Nucleus accumbens (tissue), 56 donors: ENCODE measurements at places on chromosomes 1 and 21.

GRCh38 chr1:223052462-223052861, 90.6 kb downstream of the TLR5 start:
- no peak for DNase-seq

- no peak for DNase-seq
Measured at GRCh38 chr1:20405893-20406604, 80.0 kb downstream of the CAMK2N1 start.

DNA sequence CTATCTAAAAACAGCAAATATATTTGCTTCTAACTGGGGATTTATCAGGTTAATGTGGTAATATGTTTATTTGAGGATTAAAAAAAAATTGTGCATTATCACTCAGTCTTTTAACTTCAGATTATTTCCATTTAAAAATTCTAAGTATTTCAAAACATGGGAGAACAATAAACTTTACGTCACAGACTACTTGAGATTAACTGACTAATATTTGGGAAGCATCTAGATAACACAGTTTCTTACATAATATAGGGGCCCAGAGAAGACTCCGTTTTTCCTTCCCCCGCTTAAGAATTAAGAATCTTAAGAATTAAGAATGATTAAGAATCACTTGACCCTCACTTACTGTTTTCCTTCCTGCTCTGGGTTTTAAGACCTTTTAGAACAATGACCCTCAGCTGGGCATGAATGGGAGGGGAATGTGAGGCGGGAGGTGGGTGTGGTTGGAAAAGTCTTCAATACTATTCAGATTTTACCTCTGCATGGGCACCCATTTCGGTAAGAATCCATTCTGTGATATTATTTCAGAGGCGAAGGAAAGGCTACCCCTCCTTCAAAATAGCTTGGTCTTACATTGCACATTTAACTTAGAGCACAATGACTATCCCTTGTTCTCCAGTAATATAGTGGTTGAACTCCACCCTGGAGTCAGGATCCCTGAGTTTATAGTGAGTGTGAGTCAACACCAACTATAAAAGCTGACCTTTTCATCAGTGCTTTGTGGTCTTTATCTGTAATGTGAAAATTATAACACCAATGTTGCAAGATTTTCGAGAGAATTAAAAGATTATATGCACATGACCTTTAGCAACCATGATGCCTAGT, 821.3 kb downstream of the USP25 start:
- no peak for DNase-seq

DNA sequence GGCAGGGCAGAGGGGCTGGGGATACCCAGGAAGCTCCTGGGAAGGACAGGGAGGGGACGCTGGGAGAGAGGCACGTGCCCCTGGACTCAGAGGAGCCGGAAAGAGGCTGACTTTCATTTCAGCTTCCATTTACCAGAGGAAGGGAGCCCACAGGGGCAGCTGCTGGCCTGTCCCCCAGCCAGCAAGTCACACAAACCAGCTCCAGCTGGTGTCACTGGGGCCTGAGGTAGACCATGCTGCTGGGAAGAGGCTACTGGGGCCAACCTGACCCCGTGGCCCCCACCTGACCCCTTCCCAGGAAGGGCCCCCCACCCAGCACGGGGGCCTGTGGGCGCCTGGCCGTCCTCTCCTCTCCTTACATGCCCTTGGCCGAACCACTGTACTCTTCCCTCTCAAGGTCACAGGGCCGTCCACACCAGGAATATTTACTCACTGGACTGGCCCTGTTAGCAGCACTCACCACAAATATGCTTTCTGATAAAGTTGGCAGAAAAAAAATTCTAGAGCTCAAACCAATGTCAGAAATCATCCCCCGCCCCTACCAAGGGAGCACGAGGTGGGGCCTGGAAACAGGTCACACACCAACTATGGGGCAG, 110.5 kb downstream of the CASZ1 start:
- no peak for DNase-seq

- DNase-seq = no peak
Measured at GRCh38 chr1:56904663-56905397, 50.2 kb downstream of the C8A start.

DNA sequence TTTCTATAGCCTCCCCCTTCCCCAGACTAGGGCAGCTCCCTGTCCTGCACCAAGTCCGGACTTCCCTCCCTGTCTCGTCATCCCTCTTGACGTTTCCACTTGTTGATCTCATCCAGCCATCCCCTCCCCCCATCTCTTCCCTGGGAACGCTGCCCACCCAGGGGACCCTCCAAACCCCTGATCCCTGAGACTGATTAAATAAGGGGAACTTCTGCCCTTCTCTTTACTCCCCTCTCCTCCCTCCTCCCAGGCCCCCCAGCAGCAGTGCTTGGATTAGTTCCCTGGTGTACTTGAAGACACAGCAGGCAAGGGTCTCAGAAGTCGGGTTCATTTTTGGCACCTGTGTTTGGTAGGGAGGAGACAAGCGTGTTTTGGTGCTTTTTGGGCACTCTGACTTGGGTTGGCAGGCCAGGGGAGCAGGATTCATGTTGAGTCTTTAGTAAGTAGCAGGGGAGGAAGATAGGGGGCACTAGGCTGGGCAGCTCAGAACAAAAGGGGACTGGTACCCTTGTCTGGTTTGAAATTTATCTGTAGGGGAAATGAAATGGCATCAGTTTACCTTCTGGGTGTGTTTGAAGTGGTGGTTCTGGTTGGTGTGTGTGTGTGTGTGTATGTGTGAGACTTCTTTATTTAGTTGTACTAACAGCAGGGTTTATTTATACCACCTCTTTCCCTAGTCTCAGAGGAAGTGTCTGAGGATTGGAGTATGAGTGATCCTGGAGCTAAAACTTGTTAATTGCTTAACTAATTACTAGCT, 11.1 kb downstream of the VANGL2 start:
- no peak for DNase-seq

- DNase-seq = no peak
Measured at GRCh38 chr1:246001837-246002230, 505.2 kb downstream of the SMYD3 start.

DNA sequence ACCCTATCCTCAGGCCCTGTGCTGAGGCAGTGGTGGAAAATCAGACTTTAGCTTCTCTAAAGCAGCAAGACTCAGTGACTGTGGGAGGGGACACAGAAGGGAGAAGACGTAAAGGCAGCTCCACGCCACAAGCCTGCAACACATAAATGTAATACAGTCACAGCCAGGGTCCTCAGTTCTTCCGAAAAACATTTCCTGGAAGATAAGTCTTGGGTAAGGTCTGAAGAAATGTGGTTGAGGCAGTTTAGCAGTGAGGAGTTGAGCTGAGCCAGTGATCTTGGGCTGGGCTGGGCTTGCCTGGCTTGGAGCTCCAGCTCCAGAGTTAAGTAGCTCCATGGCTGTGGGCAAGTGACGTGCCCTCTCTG, 127.8 kb upstream of the ADAR start:
- no peak for DNase-seq
